Mucosa of gallbladder (tissue), 1 donor: ENCODE measurements at places on chromosomes 12 and 14. TPM values are rescaled to one million over a fixed set of nuclear protein-coding genes. Genes with fewer than 3 reads are reported as not detected.

Gene RAD9B
- total RNA-seq: 0.35 TPM

Gene ACRBP
- total RNA-seq: 9.8 TPM

Gene HAL
- 0.58 TPM for total RNA-seq

Gene DDX47
- total RNA-seq: 36.3 TPM

Gene CD4
- 32.1 TPM for total RNA-seq

Gene SPRING1
- 27.7 TPM for total RNA-seq

Gene C12orf42
- not detected for total RNA-seq

Gene SLC6A13
- 0.40 TPM for total RNA-seq

Gene COL2A1
- total RNA-seq: 0.09 TPM

Gene SMOC1
- 3.1 TPM for total RNA-seq

Gene BCL11B
- total RNA-seq: 7.9 TPM

Gene TAS2R7
- not detected for total RNA-seq

Gene CLEC14A
- 18.6 TPM for total RNA-seq

Gene FAM186B
- total RNA-seq: 0.32 TPM

Gene RIPK3
- 56.5 TPM for total RNA-seq

Gene IL31
- not detected for total RNA-seq

Gene PRKD1
- 20.3 TPM for total RNA-seq

Gene SRP54
- total RNA-seq: 37.3 TPM

Gene SAMD15
- 3.5 TPM for total RNA-seq

Gene ADAM21
- 0.40 TPM for total RNA-seq

Gene BDKRB1
- total RNA-seq: 4.1 TPM

Gene SRSF5
- total RNA-seq: 343 TPM

Gene CACNA2D4
- total RNA-seq: 8.6 TPM

Gene SIRT4
- total RNA-seq: 3.8 TPM

Gene GNB3
- 3.3 TPM for total RNA-seq

Gene RPGRIP1
- total RNA-seq: 0.49 TPM

Gene RAB2B
- 20.6 TPM for total RNA-seq

Gene KLRC3
- total RNA-seq: not detected

Gene PIP4K2C
- total RNA-seq: 36.1 TPM

Gene P2RX2
- total RNA-seq: not detected

Gene FAM90A1
- total RNA-seq: 0.29 TPM

Gene WIF1
- total RNA-seq: 0.81 TPM

Gene SPX
- 0.29 TPM for total RNA-seq

Gene LHX5
- not detected for total RNA-seq

Gene TCL1A
- 0.14 TPM for total RNA-seq

Gene PPFIA2
- total RNA-seq: 2.6 TPM

Gene PZP
- total RNA-seq: 0.12 TPM

Gene SLCO1B3
- 0.17 TPM for total RNA-seq

Gene NKX2-1
- 0.26 TPM for total RNA-seq

Gene LALBA
- total RNA-seq: not detected

Gene TEDC1
- total RNA-seq: 10.8 TPM

Gene CDCA3
- 2.2 TPM for total RNA-seq

Gene KRT82
- total RNA-seq: not detected

Gene SDR9C7
- total RNA-seq: not detected

Gene TTC6
- 2.5 TPM for total RNA-seq

Gene ESPL1
- 1.5 TPM for total RNA-seq

Gene CLEC1B
- not detected for total RNA-seq

Gene OR4K14
- total RNA-seq: not detected
